Left colon (tissue), 2 donors: ENCODE measurements at places on chromosomes 3 and 15. TPM values are rescaled to one million over a fixed set of nuclear protein-coding genes. Genes with fewer than 3 reads are reported as not detected.

- no peak for DNase-seq
Observed at GRCh38 chr3:160564258-160564911, 986 bp downstream of the KPNA4 start.

DNA sequence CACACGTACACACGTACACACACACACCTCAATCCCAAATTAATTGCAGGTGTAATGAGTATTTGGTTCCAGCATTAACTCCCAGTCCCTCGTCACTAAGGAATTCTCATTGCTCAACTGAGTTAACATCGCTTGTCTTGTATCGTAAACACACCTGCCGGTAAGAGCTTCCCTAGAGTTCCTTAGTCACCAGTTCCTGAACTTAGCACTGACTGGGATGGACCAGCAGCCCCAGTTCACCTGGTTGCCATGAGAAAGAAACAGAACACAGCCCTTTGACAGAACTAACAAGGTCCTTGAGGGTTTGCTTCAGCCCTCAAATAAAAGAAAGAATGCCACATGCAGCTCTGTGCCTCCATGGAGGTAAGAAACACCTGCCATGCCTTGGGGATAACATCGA lies 66.3 kb upstream of the SLCO3A1 start:
- no peak for DNase-seq

DNA sequence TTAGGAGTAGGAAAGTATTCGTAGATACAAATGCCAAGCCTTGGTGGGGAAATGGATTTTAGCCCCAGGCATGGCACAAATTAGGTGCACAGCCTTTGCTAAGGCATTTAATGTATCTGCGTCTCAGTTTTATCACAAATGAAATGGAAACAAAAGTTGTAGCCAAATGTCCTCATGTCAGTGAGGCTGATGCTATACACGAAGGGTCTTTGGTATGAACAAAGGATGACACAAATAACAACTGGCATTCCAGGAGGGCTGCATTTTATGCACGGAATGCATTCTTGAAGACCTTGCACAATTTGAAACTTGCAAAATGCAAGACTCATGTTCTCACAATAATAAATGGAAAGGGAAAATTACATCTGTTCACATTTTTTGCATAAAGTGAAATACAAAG lies 181.9 kb downstream of the SV2B start:
- no peak for DNase-seq

- DNase-seq: no peak
Observed at GRCh38 chr15:91537856-91538255, 315.7 kb upstream of the SLCO3A1 start.

- DNase-seq: no peak
Observed at GRCh38 chr3:94117729-94118128, 54.9 kb downstream of the NSUN3 start.

The UCN2 gene
- total RNA-seq: not detected

The TRA2B gene
- 85.3 TPM for total RNA-seq

The SH2D7 gene
- 2.4 TPM for total RNA-seq

The GRM2 gene
- total RNA-seq: not detected

The LARP6 gene
- total RNA-seq: 3.9 TPM
